ENCODE measurements at places on chromosomes 5 and 9.

DNA sequence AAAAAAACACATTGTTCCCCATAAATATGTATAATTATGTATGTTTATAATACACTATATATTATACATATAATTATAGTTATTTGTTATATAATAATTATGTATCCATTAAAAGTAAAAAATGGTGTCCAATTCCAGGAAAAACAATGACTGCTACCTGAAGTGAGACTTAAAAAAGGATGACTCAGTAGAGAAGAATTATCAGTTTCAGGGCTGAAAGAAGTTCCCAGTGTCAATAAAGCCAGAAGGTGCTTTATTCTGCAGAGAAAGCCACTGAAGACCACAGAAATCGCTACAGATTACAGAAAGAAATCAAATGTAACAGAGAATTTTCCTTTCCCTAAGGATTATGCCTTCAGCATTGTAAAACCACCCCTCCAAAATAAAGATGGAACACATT, 50.9 kb downstream of the ANKRD31 start:
- H3K4me1 ChIP-seq = no peaks in the 10 kb centered on the region
- no peak for DNase-seq

GRCh38 chr9:35856206-35856605, 14.0 kb downstream of the OR13J1 start:
- no peak overlapping the region for H3K4me3 ChIP-seq
- H3K36me3 ChIP-seq = no peaks in the 10 kb centered on the region
- H3K27me3 ChIP-seq = peaks cover 2% of the 10 kb centered on the region

DNA sequence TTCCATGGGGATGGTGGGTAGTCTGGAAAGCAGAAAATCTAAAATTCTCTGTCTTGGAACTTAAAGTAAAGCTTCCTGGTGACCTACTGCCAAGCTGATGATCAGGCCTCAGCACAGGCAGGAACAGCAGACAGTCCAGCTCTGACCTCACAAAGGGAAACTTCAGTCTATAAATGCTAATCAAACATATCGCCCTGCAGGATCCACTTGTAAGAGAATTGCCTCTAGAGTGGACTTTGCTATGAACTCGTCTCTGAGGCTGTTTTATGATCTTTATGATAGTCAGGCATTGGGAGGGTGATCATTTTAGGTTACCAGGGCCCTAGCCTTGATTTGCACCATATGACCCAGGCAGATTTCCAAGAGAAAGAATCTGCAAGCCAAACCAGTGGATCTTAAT, 67.6 kb upstream of the SELENOP start:
- DNase-seq = no peak
- H3K27me3 ChIP-seq = peaks cover under 1% of the 10 kb centered on the region
- H3K36me3 ChIP-seq = no peaks in the 10 kb centered on the region
- no peak overlapping the region for H3K4me3 ChIP-seq
- H3K27ac ChIP-seq = no peak overlapping the region
- H3K4me1 ChIP-seq = peaks cover 4% of the 10 kb centered on the region

DNA sequence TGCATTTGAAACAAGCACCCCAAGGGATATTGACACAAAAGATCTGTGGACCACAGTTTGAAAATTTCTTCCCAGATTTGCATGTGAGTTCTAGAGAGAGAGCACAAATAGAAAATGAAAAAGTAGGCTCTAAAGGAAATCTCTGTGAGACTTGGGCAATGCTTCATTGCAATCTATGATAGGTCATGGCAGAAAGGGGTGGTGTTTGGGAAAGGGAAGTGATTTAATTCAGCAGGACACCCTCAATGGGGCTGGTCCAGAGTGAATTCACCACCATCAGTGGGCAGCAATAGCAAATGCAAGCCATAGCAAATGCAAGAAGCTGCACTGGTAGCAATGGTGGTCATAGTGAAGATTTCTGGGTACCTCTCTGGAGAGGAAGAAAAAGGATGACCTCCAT, 58.1 kb downstream of the ANKRD55 start:
- no peaks in the 10 kb centered on the region for H3K4me1 ChIP-seq
- H3K36me3 ChIP-seq = no peaks in the 10 kb centered on the region
- H3K4me3 ChIP-seq = no peak overlapping the region
- peaks cover 12% of the 10 kb centered on the region for H3K27me3 ChIP-seq
- DNase-seq = no peak

DNA sequence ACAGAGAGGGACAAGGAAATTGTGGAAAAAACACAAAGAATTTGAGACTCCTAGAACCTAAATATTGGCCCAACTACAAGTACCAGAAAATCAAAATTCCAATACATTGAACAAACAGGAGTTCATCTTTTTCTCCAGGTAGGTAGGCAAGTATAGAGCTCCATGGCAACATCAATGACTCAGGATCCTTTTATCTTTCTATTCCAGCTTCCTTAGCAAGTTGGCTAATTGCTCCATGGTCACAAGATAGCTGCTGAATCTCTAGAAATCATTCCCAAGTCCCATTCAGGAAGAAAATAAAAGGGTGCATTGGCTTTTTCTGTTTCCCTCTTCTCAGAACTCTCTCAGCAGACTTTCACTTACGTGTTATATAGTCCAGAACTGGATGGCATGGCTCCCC, 117.9 kb upstream of the MAN2A1 start:
- H3K27ac ChIP-seq = no peak overlapping the region
- H3K4me1 ChIP-seq = no peaks in the 10 kb centered on the region
- no peak for DNase-seq

GRCh38 chr9:111052791-111053190, 14.5 kb upstream of the LPAR1 start:
- no peaks in the 10 kb centered on the region for H3K36me3 ChIP-seq
- peaks cover 2% of the 10 kb centered on the region for H3K27me3 ChIP-seq
- no peaks in the 10 kb centered on the region for H3K4me1 ChIP-seq
- no peak overlapping the region for H3K27ac ChIP-seq
- H3K4me3 ChIP-seq = no peak overlapping the region
- no peak for DNase-seq

- H3K27ac ChIP-seq = no peak overlapping the region
- H3K36me3 ChIP-seq = no peaks in the 10 kb centered on the region
- DNase-seq = no peak
- no peaks in the 10 kb centered on the region for H3K27me3 ChIP-seq
Measured at GRCh38 chr5:45335346-45335745, 360.8 kb downstream of the HCN1 start.

DNA sequence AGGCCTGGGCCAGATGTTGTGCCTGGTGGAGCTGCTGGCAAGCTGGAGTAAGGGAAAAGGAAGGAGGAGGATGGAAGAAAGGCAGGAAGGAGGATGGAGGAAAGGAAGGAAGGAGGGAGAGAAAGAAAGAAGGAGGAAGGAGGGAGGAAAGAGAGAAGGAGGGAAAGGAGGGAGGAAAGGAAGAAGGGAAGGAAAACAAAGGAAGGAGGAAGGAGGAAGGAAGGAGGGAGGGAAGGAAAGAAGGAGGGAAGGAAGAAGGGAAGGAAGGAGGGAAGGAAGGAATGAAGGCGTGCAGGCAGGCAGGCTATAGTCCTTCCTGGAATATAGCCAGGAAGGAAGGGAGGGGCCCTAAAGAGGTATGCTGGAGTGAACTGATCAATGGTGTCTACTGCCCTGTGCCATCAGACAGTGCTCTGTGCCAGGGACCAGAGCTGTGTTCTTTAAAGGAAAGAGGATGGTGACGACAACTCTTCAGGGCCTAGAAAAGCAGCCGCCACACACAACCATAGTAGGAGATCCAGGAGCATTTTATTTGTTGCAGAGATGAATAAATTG, 61.4 kb upstream of the UBTD2 start:
- no peak overlapping the region for H3K27ac ChIP-seq
- no peak overlapping the region for H3K4me3 ChIP-seq
- no peaks in the 10 kb centered on the region for H3K4me1 ChIP-seq
- no peaks in the 10 kb centered on the region for H3K36me3 ChIP-seq

DNA sequence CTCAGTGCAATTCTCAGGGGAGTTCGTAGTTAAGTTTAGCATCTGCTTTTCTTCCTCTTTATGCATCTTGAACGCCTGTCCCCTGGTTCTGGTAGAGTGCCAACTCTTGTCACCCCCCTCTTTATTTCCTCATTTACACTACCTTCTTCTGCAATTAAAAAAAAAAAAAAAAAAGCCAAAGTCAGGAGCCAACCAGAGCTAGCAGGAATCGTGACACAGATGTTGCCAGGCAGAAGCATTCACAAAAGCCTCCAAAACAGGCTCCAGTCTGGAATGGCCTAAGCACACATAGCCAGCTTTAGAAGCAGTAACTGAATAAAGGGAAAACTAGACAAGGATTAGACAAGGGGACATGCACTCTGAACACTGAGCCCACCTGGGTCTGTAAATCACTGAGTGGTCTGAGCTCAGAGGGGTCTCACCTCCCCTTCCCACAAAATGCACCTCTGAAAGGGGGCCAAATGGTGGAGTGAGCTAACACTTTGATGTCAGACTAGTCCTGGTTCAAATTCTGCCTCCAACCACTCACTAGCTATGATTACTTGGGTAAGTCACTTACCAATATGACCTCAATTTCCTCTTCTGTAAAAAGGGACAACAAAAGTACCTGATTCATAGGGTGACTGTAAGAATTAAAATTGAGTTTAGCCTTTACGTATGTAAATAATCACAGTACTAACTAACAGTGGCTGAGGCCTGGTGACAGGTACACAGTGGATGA, 2.0 kb downstream of the CD74 start:
- peaks cover 54% of the 10 kb centered on the region for H3K36me3 ChIP-seq
- no peaks in the 10 kb centered on the region for H3K27me3 ChIP-seq
- H3K4me3 ChIP-seq = peak overlapping the region; percentile 85
- peaks cover 47% of the 10 kb centered on the region for H3K4me1 ChIP-seq
- DNase-seq = peak; percentile 74
- H3K27ac ChIP-seq = peak overlapping the region; percentile 100

- no peaks in the 10 kb centered on the region for H3K4me1 ChIP-seq
- no peaks in the 10 kb centered on the region for H3K36me3 ChIP-seq
- H3K27me3 ChIP-seq = no peaks in the 10 kb centered on the region
- DNase-seq = no peak
Measured at GRCh38 chr5:167063788-167064187, 1227.7 kb upstream of the WWC1 start.

DNA sequence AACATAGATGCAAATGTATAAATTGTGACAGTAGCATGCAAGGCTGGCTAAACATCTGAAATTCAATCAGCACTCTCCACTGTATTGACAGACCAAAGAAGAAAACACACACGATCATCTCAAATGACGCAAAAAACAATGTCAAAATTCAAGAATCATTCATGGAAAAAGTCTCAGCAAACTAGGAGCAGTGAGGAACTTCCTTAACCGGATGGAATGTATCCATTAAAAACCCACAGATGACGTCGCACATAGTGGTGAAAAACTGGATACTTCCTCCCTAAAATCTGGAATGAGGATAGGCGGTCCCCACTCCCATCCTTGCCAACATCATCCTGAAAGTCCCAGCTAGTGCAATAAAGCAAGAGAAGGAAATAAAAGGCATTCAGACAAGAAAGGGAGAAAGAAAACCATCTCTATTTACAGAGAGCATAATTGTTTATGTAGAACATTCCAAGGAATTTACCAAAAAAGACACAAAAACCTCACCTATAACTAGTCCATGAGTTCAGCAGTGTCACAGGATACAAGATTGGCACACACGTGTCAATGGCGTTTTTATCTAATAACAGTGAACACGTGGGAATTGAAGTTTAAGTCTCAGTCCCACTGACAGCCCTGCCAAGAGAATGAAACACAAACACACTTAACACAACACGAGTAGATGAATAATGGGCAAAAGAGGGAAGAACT, 14.1 kb upstream of the CEP72 start:
- H3K27ac ChIP-seq = no peak overlapping the region
- no peak overlapping the region for H3K4me3 ChIP-seq
- H3K36me3 ChIP-seq = no peaks in the 10 kb centered on the region
- H3K4me1 ChIP-seq = peaks cover 5% of the 10 kb centered on the region
- H3K27me3 ChIP-seq = peaks cover 22% of the 10 kb centered on the region

- no peak overlapping the region for H3K27ac ChIP-seq
- H3K4me3 ChIP-seq = no peak overlapping the region
- no peaks in the 10 kb centered on the region for H3K4me1 ChIP-seq
- DNase-seq = no peak
- no peaks in the 10 kb centered on the region for H3K27me3 ChIP-seq
Measured at GRCh38 chr9:106921341-106921899, 58.5 kb downstream of the ZNF462 start.

- no peak for DNase-seq
- H3K27me3 ChIP-seq = no peaks in the 10 kb centered on the region
- H3K36me3 ChIP-seq = peaks cover 16% of the 10 kb centered on the region
- H3K27ac ChIP-seq = no peak overlapping the region
- H3K4me1 ChIP-seq = peaks cover 19% of the 10 kb centered on the region
Measured at GRCh38 chr5:112910529-112910928, 11.5 kb downstream of the REEP5 start.
